CD4-positive, alpha-beta T cell treated with Interleukin-10 for 1 hour (primary cell): ENCODE measurements at places on chromosomes 4 and X.

DNA sequence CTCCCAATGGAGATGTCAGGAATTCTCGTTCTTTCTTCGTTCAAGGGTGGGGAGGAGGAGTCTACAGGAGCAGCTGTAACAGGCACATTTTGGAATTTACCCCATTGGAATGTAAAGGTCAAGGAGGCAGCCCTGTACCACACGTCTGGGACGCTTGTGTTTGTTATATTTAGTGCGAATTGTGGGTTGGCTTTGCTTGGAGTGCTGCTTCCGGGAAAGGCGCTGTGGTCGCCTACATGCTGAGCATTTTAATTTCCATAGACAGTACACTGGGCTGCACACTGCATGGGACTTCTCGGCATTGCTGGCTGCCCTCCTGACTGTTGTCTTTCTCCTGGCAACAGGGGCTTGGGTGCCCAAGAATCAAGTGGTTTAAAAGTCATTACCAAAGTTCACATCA, 12.8 kb downstream of the GYG2 start:
- DNase-seq: no peak

DNA sequence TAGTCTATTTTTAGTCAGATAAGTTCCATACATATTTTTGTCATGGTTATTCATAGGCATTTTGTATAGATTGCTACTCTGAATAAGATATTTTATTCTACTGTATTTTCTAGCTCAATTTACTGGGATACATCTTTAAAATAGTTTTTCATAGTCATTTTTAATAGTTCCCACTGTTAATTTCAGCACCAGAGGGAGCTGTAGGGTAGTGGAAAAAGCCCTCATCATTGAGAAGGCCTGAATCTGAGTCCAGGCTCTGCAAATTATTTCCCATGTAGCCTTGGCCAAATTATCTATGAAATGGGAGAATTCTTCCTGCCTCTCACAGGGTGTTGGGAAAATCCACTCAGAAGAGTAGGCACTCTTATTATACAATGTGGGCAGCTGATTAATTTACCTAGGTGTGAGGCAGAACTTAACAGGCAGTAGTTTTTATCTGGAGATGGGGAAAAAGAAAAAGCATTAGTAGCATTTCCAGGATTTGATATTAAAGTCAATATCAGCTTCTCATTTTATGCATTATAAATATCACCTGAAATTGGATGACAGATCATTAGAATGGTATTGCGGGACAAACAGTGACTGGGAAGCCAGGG, 102.9 kb upstream of the PAQR3 start:
- DNase-seq: no peak

GRCh38 chr4:30763321-30763727, 43.2 kb downstream of the PCDH7 start:
- no peak for DNase-seq

DNA sequence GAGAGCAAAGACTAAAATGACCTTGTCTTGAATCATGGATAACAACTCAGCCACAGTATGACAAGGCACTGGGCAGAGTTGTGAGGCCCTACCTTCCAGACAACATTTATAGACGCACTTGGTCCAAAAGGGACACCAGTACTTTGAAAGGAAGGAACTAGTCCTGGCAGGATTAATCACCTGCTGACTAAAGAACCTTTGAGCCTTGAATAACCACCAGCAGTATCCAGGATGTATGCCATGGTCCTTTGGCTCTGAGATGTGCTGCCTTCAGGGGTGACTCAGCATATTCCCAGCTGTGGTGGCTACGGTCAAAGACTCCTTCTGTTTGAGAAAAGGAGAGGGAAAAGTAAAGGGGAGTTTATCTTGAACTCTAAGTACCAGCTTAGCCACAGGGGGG, 118.1 kb upstream of the PRR32 start:
- DNase-seq: no peak

- peak; percentile 27 for DNase-seq
These were observed 111.5 kb downstream of the KLF8 start for GRCh38 chrX:56343664-56344063.

- no peak for DNase-seq
These were observed 9.3 kb upstream of the CNGA2 start for GRCh38 chrX:151725338-151725614.

DNA sequence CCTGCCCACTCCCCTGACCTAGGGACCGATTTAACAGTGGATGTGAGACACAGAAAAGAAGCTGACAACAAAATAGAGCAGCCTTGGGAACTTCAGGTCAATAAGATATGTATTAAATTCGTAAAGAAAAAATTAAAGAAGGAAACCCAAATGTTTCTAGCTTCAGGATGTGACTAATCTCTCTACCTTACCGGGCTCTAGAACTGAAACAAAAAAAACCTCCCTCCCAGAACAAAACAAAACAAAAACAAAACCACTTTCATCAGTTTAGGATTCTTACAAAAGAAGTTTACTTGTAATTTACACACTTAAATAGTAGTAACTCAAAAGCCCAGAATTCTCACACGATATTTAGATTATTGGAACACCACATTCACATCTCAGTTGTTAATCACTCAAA, 185.8 kb upstream of the RPS6KA3 start:
- no peak for DNase-seq

DNA sequence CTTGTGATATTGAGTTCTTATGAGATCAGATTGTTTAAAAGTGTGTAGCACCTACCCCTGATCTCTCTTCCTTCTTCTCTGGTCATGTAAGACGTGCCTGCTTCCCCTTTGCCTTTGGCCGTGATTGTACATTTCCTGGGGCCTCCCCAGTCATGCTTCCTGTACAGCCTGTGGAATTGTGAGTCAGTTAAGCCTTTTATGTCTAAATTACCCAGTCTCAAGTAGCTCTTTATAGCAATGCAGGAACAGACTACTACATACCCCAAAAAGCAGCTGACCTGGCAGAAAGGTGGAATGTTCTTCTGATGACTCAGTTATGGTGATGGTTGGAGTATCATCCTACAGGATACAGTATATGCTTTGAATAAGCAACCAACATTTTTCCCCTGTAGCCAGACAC, 11.4 kb upstream of the MCUB start:
- DNase-seq: peak; percentile 5

- no peak for DNase-seq
These were observed 50.0 kb upstream of the ZNF827 start for GRCh38 chr4:145988628-145989027.

- no peak for DNase-seq
These were observed 129.7 kb downstream of the RAPGEF2 start for GRCh38 chr4:159232465-159233106.

DNA sequence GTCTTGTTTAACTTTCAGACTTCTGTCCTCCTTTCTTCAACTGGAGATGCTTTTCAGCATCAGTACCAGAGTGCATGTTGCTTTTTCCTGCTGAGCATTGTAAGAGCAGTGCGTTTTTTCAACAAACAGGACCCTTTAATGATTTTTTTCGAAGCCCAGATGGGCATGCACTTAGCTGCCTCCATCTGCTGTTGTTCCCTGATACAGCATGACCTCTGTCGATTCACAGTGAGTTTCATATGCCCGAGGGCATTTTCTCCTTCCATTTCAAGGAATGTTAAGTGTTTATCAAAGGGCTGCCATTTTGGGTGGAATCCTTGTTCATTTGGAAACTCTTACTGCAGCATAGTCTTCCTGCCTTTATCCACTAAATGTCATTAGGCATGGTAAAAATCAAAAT, 428.6 kb downstream of the DTHD1 start:
- DNase-seq: no peak

DNA sequence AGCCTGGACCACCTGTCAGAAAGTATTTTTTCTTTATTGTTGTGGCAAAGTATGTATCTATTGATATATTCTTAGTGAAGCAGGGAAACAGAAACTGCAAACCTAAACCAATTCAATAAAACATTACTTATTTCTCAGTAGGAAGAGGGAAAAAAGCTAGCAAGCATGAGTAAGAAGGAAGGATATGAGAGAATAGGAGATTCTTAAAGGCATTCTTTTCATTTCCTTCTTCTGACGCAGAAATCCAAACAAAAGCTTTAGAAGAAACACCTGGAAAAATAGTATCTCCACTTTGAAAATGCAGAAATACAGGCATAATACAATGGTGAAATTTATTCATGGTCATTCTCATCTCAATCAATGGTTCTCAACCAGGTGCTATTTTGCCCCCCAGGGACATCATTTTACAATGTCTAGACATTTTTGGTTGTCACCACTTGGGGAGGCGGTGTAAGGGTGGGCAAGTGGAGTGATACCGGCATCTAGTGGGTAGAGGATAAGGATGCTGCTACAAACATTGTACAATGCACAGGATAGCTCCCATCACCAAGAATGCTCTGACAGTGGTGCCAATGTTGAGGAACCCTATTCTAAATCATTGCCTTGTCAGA, 21.7 kb upstream of the ATXN3L start:
- DNase-seq: no peak

DNA sequence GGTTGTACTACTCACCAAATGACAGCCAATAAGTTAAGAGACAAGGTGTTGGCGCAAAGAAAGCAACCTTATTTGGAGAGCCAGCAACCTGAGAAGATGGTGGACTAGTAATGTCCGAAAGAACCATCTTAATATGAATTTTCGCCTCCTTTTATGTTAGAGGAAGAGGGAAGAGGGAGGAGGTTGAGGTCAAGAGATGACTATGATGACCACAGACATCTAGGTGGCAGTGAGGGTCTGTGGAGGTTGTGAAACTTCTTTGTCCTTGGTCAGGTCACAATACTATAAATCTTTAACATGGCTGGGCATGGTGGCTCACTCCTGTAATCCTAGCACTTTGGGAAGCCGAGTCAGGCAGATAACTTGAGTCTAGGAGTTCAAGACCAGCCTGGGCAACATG, 15.4 kb downstream of the CDKL5 start:
- DNase-seq: no peak

- DNase-seq: no peak
These were observed 26.4 kb downstream of the ANAPC10 start for GRCh38 chr4:145071560-145071959.

GRCh38 chrX:118182025-118182424, 65.4 kb upstream of the KLHL13 start:
- DNase-seq: no peak

GRCh38 chr4:103156106-103156505, 42.0 kb downstream of the CENPE start:
- DNase-seq: no peak

GRCh38 chrX:134512566-134512965, 52.6 kb downstream of the HPRT1 start:
- no peak for DNase-seq

- DNase-seq: peak; percentile 13
These were observed 11.3 kb downstream of the LAMP2 start for GRCh38 chrX:120457766-120458180.

GRCh38 chr4:11505221-11505971, 76.7 kb upstream of the HS3ST1 start:
- DNase-seq: no peak

GRCh38 chr4:106495476-106495875, 126.9 kb upstream of the GIMD1 start:
- no peak for DNase-seq

DNA sequence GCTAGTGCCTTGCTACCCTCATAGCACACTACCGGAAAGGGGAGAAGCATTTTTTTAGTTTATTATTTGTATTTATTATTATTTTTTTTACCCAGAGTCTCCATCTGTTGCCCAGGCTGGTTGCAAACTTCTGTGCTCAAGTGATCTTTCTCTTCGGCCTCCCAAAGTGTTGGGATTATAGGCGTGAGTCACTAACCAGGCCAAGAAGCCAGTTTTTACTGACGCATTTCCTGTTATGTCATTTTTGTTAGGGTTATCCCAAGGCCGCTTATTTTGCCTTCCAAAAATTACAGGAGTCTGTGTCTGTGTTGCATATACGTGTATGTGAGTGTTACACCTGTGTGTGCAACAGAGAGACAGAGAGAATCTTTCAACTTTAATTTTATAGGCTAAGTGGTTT, 404.5 kb downstream of the GBA3 start:
- no peak for DNase-seq

DNA sequence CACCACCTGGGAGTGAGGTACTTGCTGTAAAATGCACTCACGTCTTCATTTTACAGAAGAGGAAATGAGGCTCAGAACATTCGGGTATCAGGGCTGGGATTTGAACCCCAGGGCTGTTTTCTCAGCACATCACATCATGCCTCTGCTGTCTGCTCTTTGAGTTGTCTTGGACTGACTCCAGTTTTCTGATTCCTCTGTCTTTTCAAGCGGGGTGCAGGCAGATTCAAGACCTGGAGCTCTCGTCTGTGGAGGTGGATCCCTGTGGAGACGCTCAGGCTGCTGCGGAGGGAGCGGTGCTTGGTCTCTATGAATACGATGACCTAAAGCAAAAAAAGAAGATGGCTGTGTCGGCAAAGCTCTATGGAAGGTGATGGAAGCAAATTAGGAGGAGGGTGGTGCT, 6.3 kb downstream of the LAP3 start:
- no peak for DNase-seq

GRCh38 chrX:151476604-151477303, 79.7 kb downstream of the VMA21 start:
- no peak for DNase-seq

- DNase-seq: peak; percentile 49
These were observed 158.7 kb downstream of the DCHS2 start for GRCh38 chr4:154332681-154333421.

DNA sequence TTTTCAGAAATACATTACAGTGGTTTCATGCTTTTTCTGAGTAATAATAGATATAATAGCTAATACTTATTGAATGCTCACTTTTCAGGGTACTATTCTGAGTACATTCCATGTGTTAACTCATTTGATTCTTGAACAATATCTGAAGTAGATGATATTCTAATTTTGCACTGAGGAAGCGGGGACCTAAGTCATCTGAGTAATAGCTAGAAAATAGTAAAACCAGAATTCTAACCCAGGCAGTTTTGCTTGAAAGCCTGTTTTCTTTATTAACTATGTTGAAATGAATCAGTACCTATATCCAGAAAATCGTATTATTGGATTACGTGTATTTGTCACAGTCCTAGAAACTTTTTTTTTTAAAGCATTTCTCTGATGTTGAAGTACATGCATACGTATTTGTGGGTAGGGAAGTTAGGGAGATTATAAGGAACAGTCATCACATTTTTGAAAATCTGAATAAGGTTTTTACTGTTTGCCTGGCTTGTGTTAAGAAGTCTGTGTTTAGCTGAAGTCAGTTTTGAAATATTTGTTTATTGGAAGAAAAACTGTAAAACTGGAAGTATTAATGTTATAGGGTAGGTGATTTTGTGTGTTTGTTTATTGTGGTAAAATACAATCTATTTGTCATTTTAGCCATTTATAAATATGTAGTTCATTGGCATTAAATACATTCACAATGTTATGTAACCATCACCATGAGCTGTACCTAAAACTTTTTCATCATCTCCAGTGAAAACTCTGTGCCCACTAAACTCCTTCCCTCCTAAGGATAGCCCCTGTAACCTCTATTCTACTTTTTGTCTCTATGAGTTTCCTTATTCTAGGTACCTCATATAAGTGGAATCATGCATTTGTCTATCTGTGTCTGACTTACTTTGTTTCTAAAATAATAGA, 55.3 kb downstream of the FIP1L1 start:
- no peak for DNase-seq
